A172 (cell line): ENCODE measurements at places on chromosomes 7 and 10. TPM values are rescaled to one million over a fixed set of nuclear protein-coding genes. Genes with fewer than 3 reads are reported as not detected.

SORCS1 gene
- total RNA-seq, result 0.64 and 1.2 TPM in 2 replicates

SYCE1 gene
- not detected in 2 replicates for total RNA-seq

NUDT13 gene
- 4.0 and 40.4 TPM in 2 replicates for total RNA-seq

GARIN1A gene
- total RNA-seq, result not detected in 2 replicates

PPP1R17 gene
- total RNA-seq, result not detected in 2 replicates

GDF2 gene
- not detected in 2 replicates for total RNA-seq

CLRN3 gene
- 0.31 TPM in 1 of 2 replicates, not detected in the other for total RNA-seq

C10orf67 gene
- 1.0 TPM in 1 of 2 replicates, not detected in the other for total RNA-seq

NUTM2E gene
- total RNA-seq, result 0.07 TPM in 1 of 2 replicates, not detected in the other

PNLIPRP2 gene
- not detected in 2 replicates for total RNA-seq

C10orf62 gene
- total RNA-seq, result 0.38 TPM in 1 of 2 replicates, not detected in the other

BTRC gene
- total RNA-seq, result 10.3 and 10.7 TPM in 2 replicates
